Stimulated activated CD8-positive, alpha-beta memory T cell treated with anti-CD3 and anti-CD28 coated beads, Interleukin-12 subunit alpha, Interleukin-12 subunit beta, amount 100 ng/mL, for 1 hour (primary cell): ENCODE measurements at places on chromosomes 5 and 9.

GRCh38 chr5:95985249-95985648 is 23.6 kb upstream of the ELL2 start:
- no peak for DNase-seq

GRCh38 chr5:132221781-132222648 is 5.6 kb downstream of the P4HA2 start:
- DNase-seq = no peak

- no peak for DNase-seq
These were observed 56.9 kb downstream of the MVB12B start for GRCh38 chr9:126383406-126384046.

- DNase-seq = no peak
These were observed 1.6 kb upstream of the ADAMTS2 start for GRCh38 chr5:179346875-179347274.

DNA sequence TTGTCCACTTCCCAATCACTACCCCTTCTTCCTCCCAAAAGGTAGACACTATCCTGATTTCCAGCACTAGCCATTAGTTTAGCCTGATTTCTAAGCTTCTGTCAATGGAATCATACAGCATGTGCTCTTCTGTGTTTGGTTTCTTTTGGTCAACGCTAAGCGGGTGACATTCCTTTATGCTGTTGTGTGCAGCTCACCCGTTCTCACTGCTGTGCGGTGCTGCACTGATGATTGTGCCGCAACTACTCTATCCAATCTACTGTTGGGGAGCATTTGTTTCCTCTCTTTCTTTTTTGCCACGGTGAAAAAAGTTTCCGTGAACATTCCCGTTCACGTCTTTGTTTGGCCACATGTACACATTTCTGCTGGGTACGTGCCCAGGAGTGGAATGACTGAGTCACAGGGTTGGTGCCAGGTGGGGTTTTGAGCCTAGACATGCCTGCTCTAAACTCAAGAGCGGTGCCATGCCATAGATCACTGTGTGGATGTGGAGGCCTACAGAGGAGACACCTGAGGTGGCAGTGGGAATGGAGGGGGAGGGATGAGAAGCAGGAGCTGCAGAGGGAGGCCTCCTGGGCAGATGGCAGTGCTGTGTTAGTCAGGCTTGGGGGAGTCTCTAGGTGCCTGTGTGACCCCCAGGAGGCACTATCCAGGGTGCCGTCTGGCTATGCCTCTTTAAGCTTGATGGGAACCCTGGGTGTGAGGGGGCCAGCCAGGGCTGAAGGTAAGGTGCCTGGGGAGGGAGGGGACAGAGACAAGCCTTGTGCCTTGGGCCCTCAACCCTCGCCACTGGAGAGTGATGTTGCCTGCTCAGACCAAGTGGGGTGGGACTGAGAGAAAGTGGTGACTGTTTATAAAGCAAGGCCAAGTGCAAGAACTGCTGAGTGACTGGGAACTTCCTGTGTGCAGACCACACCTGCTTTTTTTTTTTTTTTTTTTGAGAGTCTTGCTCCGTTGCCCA is 11.4 kb upstream of the ANKRD33B start:
- DNase-seq = no peak

- DNase-seq = no peak
These were observed 416.4 kb downstream of the EFNA5 start for GRCh38 chr5:107254214-107254901.

DNA sequence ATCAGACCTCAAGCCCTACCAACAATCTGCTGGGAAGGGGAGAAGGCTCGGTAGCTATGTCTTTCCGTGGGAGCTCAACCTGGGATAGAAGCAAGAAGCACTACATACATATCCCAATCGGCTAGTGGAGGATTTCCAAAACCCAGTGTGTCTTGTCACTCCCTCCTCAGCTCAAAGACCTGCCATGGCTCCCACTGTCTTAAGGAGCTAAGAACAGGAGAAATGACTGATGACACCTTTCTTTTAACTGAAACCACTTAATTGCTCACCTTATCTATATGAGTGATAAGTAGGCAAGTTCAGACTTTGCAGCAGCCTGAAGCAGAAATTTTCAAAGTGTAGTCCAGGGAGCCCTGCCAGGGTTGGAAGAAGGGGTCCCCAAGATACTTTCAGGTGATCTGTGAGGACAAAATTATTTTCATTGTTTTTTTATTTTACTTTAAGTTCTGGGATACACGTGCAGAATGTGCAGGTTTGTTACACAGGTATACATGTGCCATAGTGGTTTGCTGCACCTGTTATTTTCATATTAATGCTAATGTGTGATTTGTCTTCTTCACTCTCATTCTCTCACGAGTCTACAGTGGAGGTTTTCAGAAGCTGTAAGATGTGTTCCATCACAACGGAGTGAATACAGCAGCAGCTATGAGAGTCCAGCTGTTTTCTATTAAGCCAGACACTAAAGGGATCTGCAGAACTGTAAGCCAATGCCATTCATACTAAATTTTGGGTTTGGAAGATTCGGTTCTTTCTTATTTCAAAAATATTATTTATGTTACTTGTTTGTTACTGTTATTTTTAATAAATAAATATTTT is 41.4 kb downstream of the PAX5 start:
- no peak for DNase-seq

GRCh38 chr5:5666369-5666768 is 243.9 kb downstream of the ICE1 start:
- no peak for DNase-seq

DNA sequence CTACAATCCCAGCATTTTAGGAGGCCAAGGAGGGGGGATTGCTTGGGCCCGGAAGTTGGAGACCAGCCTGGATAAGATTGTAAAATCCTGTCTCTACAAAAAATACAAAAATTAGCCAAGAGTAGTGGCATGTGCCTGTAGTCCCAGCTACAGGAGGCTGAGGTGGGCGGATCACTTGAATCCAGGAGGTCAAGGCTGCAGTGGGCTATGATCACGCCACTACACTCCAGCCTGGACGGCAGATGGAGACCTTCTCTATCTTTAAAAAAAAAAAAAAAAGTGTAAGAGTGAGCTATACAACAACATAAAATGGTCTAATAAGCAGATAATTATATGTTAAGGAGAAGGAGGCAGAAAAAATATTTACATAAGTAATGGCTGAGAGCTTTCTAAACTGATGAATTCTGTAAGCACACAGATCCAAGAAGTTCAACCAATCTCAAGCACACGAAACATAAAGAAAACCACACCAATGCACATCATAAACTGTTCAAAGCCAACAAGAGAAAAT is 23.0 kb downstream of the CDC14B start:
- DNase-seq = no peak

DNA sequence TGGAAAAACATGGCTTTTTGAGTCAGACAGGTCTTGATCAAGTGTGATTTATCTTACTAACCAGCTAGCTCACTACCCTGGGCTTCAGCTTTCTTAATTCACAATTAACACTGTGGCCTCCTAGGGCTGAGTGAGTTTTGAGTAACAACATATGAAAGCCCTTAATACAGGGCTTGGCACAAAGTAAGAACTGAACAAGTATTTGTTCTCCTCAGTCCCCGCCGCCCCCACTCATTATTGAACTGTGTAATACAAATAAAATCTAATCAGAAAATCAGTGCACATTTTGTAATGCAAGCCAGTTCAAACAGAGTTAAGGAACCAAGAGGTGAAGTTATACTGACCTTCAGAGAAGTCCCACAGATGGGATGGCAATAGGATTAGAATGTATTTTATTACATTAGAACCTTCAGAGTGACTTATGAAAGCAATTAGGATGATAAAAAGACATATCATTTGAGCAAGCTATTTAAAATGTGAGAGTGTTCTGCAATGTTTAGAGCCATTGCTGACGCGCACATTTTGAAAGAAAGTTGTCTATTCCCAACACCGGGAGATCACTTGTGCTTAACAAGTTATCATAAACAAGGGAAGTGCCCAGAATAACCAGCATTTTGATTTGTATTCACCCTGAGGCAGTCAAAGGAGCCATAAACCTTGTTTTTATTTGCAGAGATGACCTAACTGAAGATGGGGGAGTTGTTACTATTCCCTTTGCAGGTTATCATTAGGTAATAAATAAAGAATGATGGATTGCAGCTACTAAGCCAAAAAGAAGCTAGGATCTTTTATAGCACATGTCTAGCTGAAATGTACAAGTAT is 19.4 kb downstream of the ADAMTS16 start:
- no peak for DNase-seq

DNA sequence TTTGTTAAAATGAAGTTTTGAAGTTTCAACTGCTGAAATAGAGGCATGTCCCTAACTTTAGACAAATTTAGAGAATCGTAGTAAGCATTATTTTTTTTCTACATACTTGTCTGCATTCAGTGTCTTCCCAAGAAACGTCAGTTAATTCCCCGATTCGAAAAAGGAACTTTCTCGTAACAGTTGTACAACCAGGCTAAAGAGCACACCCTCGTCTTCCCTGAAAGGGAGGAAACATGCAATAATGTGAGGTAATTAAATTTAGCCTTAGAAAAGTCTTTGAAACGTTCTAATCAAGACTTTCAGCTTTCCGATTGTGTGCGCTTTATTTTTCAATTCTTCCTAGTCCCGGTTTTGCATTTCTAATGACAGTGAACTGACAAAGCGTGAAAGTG is 374 bp upstream of the SLC1A3 start:
- DNase-seq = no peak

DNA sequence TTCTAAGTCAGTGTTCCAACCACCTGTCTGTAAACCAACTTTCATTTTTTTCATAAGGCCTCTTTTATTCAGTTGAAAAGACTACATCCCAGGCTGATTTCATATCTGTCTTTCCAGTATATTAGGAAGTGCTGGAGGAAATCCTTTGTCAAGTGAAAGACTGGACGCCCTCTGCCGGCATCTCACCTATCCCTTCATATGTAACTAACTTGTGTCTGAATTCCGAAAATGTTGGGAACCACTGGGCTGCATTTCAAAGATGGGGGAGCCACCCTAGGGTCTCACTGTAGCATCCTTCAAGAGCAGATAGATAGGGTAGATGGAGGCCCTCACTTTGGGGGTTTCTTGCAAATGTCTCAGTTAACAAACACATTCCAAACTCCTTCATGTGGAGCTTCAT is 569.8 kb downstream of the CTNND2 start:
- DNase-seq = no peak

GRCh38 chr5:15692706-15693381 is 192.9 kb downstream of the FBXL7 start:
- no peak for DNase-seq
